ENCODE measurements at places on chromosomes 6 and 20.
A peak's percentile ranks its signal among the peaks of the same experiment; 100 is the strongest.

DNA sequence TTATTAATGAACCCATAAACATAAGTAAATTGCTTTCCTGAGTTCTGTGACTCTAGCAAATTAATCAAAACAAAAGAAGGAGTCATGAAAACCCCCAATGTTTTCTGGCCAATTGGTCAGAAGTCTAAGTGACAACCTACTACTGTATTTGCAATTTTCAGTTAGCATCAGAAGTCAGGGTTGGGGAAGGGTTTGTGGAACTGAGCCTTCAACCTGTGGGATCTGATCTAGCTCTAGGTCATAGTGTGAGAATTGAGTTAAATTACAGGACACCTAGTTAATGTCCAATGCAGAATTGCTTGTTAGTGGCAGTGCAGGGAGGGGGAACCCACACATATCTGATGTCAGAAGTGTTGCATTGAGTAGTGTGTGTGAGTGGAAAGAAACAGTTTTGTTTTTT, 142.4 kb downstream of the ISM1 start:
- DNase-seq, result no peak

DNA sequence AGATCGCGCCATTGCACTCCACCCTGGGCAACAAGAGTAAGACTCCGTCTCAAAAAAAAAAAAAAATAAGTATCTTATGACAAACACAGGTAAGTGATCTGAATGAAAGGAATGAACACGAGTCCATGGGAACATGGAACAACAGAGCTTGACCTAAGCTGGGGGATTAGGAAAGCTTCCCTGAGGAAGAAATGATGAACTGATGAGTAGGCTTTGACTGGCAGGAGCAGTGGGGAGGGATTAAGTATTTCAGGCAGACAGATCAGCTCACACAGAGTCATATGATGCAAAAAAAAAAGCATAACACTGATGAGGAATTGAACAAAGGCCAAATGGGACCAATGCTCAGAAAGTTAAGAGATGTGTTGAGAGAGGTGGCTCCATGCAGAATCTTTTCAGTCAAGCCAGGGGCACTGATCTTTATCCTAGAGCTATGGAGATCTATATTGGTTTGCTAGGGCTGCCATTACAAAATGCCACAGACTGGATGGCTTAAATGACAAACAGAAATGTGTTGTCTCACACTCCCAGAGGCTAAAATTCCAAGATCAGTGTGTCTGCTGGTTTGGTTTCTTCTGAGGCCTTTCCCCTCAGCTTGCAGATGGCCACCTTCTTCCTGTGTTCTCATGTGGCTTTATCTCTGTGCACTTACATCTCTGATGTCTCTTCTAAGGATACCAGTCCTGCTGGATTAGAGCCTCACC, 85.6 kb downstream of the ANKRD6 start:
- no peak for DNase-seq

DNA sequence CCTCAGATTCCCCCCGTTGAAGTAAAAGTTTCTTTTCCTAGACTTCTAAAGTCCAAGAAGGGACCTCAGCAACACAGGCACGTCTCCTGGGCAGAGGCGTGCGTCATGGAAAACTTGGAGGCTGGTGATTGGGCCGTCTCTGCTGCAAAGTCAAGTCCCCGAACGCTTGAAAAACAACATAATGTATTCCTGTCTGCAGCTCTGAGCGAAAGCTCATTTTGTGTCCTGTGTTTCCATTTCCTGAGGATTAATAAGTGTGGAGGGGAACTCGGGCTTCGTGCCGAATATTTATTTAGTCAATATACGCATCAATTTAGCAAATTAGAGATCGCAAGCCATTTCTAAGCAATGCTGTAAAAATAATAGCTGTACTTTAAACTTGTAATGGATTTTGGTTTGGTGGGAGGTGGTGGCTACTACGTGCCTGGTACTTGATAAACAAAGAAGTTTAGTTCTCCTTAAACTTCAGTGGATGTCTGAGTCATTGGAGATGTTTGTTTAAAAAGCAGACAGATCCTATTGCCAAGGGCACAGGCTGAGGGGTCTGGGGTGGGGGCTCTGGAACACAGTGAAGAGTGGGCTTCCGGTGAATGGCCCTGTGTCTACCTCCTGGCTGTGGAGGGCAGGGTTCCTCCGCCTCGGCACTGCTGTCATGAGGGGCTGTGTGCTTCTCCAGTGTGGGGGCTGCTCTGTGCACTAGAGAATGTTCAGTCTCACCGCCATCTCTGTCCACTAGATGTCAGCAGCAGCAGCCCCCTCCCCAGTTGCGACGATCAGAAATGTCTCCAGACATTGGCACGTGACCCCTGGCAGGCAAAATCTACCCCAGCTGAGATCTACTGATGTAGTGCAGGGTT, 21.8 kb downstream of the PCK1 start:
- peak; percentile 24 for DNase-seq

GRCh38 chr20:33846291-33846935, 35.3 kb downstream of the CHMP4B start:
- DNase-seq, result no peak

DNA sequence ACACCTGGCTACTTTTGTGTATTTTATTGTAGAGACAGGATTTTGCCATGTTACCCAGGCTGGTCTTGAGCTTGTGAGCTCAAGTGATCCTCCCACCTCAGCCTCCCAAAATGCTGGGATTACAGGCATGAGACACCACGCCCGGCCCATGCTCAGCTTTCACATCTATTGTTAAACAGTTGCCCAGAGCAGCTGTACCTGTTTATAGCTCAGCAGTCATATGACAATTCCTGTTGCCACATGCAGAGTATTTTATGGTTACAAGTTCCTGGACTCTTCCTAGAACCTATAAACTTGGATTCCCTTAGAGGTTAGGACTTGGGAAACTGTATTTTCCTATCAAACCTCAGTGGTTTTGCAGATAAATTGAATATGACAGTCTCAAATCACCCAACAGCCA, 188.3 kb upstream of the KCNG1 start:
- no peak for DNase-seq

DNA sequence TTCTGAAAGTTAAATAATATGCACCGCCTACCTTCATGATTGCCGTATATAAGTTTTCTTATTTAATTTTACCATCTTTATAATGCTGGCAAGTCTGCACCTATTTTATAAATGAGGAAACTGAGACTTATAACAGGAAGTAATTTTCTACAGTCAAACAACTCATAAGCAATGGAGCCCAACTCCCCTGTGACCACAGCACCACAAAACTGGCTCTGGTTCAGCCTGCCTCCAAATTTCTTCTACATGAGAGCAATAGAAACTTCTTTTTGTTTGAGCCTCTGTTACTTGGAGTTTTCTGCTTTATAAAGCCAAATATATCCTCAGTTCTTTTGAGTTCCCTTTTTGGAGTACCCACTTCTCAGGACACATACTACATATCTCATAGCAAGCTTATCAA, 131.1 kb upstream of the HSF2 start:
- DNase-seq, result no peak

GRCh38 chr6:81693266-81693665, 59.2 kb downstream of the TENT5A start:
- DNase-seq, result no peak

GRCh38 chr20:36408219-36408618, 102.1 kb downstream of the DLGAP4 start:
- DNase-seq, result no peak

- no peak for DNase-seq
These were observed 69.5 kb upstream of the FOXQ1 start for GRCh38 chr6:1242446-1242845.

- DNase-seq, result no peak
These were observed 18.0 kb upstream of the DSE start for GRCh38 chr6:116352515-116353471.

DNA sequence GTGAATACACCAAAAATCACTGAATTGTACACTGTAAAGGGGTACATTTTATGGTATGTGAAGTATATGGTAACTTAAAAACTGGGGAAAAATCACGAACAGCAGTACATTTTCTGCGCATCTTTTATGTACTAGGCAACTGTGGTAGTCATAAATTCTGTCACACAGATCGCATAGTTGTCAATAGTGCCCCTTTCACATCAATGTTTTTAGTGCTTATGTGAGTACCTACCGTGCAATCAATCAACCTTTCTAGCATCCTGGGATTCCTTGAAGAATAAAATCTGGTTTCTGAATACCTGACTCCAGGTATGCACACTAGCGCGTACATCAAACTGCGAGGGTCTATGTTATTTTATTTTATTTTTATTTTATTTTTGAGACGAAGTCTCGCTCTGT, 637 bp upstream of the RPF2 start:
- no peak for DNase-seq

DNA sequence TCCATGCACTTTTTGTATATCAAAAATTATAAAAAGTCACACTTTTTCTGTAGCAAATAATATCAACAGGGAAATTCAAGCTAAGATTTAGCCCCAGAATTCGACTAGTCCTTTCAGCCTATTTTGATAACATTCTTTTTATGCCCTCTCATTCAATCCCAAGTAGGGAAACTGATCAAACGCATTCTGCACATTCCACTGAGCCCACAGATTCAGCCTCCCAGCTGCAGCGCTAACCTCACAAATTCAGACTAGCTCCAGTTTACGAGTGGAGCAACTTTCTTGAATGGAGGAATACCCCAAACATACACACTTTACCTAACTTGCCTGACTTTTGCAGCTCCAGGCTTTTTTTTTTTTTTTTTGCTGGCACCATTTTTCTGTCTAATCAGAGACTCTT, 70.3 kb upstream of the HEY2 start:
- no peak for DNase-seq

- DNase-seq, result no peak
These were observed 28.2 kb downstream of the TBC1D32 start for GRCh38 chr6:121305957-121306607.

GRCh38 chr6:116307633-116308032, 27.9 kb upstream of the TSPYL1 start:
- DNase-seq, result no peak

DNA sequence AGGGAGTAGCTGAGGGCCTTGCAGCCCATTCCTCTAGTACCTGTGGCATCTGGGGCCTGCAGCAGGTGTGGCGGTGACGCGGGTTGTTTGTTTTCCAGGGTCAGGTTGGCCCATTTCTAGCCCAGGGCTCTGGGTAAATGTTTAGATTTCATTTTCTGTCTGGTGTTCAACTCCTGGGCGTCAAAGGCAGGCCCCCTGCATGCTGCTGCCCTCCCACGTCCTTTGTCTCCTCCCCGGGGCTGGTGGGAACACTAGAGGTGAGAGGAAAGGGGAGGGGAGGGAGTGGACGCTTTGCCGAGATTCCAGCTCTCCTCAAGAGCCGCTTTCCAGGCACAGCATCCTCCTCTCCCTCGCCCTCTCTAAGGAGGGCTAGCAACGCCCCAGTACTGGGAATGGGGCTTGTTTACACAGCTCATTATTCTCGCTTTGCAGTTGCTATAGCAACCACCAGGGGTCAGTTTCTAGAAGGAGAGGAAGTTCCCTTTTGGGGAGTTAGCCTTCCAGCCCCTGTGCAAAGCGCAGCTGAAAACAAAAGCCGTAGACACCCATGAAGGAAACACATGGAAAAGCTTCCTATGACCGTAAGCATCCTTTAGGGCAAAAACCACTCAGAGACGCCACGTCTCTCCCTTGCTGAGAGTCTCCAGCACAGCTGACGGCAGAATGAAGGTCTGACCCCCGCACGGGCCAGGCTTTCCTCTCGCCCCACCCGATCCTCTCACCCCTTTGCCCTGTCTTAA, 170.6 kb downstream of the LY86 start:
- DNase-seq, result no peak

GRCh38 chr20:61440548-61441055, 188.5 kb downstream of the CDH4 start:
- DNase-seq, result no peak

GRCh38 chr6:52562911-52563310, 13.9 kb downstream of the TRAM2 start:
- DNase-seq, result no peak

DNA sequence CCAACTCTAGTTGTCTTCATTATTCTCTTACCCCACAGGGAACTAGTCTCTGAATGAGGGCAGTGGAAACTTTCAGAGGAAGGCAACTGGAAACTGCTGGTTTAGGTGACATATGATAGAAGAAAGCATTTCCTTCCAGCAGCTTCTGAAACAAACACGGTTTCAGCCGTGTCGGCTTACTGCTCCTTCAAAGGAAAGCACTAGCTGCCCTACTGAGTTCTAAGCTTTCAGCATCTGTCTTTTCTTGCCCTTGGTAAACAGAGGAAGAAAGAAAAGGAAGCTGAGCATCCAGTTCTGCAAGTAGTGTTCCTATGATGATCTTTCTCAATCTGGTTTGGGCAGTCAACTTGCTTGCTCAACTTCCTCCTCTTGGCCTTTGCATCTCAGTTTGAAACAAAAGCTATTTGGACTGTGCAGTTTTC, 117.5 kb upstream of the CEP85L start:
- DNase-seq, result no peak

DNA sequence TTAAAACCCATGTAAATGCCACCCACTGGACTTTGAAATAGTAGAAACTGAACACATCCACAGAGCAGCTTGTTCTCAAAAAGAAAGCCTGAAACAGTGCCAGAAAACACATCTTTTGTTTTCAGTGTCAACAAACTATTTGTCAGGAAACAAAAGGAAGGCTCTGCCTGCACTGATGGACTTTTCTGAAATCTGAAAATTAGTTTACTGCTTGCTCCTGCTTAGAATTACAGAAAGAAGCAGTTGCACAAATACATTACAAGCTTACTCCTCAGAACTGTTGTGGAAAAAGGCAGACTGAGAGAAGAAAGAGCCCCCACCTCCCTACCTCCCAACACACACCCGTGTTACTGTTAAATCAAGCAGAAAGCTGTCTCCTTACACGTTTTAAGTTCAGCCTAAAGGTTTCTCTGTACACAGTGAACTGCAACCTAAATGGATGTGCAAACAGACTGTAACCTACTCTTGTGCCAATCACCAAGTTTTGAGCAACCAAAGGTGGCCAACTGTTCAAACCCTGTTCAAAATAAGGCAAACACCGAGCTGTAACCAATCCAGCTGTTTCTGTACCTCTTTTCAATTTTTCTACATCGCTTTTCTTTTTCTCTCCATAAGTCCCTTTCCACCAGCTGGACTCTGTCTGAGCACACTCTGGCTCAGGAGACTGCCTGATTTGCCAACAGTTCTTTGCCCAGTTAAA, 43.7 kb downstream of the FRK start:
- DNase-seq, result no peak

DNA sequence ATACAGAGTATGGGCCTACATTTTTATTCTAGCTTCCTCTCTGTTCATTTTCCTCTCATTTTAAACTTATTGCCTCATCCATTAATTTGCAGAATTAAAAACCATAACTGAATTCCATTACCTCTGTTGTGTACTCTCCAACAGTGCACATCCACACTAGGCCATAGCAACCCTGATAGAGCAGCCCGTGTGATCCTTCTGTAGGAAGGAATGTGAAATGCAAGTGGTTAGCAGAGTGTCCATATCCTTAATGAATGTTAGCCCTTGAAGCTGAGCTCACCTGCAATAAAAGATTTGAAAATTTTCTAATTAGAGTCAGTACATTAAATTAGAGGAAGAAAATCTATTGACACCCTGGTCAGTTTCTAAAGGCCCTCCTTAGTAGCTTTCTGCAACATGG, 6.5 kb upstream of the GRIK2 start:
- DNase-seq, result no peak

DNA sequence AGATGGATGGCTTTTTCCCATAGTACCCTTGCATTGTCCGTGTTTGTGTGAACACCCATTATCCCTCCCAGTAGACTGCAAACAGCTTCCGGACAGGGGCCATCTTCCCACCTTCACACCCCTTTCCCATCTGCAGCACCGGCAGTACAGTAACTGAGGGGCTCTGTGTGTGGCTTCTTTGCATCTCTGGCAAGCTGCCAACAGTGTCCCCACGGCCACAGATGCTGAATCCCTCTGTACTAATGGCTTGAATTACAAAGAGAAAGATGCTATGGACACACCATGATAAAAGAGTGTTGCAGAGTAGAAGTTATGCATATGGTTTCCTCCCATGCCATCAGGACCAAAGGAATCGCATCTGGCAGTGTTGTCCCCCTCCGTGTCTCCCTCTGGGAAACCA, 101.1 kb upstream of the CDYL start:
- DNase-seq, result no peak
